HuH-7 (cell line): ENCODE measurements at places on chromosomes 2 and 18.

DNA sequence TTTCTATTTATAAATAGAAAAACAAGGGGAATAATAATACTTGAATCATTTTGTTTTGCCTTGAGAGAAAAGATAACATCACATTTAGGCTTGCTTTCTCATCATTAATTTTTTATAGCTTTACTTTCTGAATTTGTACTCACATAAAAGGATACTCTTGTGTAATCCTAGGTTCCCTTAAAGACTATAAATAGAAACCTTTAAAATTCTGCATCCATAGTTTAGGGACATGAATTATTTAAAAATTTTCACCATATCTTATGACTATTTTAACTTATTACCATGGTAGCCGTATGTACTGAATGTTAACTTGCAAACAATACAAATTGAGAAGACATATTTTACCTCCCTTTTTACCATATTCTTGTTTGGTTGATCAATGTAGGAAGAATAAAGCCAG, 143.5 kb upstream of the CWC22 start:
- no peak for DNase-seq

DNA sequence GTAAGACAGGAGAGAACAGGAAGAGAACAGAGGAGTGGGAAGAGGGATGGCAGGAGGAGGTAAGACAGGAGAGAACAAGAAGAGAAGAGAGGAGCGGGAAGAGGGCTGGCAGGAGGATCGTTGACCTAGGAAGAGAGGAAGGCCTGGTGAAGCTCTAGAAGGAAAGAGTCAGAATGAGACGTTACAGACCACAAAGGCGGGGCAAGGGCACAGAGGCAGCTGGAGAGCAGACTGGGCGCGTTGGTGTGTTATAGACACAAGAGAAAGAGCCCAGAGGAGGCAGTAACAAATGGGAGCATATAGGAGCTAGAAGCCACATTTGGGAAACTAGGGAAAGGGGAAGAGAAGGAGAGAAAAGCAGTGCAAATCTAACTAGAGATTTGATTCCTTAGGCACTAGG, 26.6 kb downstream of the PTRHD1 start:
- DNase-seq = no peak

GRCh38 chr2:127118467-127118866, 11.5 kb upstream of the BIN1 start:
- no peak for DNase-seq

GRCh38 chr18:24043403-24043802, 28.8 kb downstream of the TTC39C start:
- no peak for DNase-seq

DNA sequence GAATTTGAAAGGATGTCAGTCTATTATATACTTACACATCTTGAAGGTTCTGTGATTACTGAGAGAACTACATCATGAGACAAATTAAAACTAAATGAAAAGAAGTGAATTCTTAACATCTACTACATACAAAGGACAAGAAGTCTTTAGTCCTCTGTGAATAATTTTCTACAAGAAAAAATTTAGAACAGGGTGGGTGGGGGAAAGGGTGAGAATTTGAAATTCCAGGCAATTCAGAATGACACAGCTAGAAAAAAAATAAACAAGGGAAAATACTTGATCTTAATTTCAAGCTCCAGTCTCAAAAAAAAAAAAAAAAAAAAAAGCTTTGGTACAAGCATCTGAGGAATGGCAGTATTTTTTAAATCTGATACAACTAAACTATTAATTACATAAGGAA, 15.5 kb downstream of the CUL3 start:
- DNase-seq = no peak
